ENCODE measurements at places on chromosomes 2 and 18.

DNA sequence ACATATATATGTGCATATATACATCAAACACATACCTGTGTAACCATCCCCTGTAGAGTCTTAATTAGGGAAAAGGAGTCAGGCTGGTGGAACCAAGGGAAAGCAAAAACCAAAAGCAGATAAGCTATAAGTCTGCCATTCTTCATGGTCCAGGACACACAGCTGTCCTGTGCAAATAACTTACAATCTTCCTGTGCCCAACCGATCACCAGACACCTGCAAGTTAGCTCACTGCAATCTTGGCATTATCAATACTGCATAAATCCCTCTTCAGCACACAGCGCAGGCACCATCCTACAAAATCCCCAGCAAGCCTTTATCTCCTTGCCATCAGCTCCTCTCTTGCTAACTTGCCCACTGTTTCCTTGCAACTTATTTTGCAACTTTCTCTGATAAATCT lies 60.8 kb upstream of the DYNAP start:
- DNase-seq, result no peak

GRCh38 chr2:172168917-172169346 lies 66.2 kb upstream of the DLX2 start:
- no peak for DNase-seq

DNA sequence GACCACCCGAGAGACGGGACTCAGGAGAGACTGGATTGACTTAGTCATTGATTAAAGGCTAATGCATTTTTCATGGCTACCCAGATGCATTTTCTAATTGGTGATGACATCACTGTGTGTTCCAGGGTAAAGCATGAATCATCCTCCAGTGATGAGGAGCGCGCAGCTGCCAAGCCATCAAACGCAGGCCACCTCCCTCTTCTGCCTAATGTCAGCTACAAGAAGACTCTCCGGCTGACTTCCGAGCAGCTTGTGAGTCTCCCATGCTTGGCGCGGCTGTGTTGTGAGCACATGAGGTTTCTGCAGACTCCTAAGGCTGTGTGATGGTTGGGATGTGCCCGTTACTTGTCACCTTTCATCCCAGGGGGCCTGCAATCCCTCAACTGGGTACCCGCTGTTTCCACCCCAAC lies 56.4 kb downstream of the LPIN1 start:
- DNase-seq, result no peak

GRCh38 chr18:54357082-54357659 lies 487 bp downstream of the STARD6 start:
- peak; percentile 11 for DNase-seq

GRCh38 chr2:168686452-168687191 lies 115.8 kb upstream of the NOSTRIN start:
- peak; percentile 24 for DNase-seq

- DNase-seq, result no peak
Observed at GRCh38 chr2:28359222-28360057, 33.2 kb upstream of the FOSL2 start.

GRCh38 chr2:61425605-61426155 lies 45.2 kb downstream of the USP34 start:
- no peak for DNase-seq

- no peak for DNase-seq
Observed at GRCh38 chr2:96882230-96882629, 12.3 kb upstream of the SEMA4C start.

DNA sequence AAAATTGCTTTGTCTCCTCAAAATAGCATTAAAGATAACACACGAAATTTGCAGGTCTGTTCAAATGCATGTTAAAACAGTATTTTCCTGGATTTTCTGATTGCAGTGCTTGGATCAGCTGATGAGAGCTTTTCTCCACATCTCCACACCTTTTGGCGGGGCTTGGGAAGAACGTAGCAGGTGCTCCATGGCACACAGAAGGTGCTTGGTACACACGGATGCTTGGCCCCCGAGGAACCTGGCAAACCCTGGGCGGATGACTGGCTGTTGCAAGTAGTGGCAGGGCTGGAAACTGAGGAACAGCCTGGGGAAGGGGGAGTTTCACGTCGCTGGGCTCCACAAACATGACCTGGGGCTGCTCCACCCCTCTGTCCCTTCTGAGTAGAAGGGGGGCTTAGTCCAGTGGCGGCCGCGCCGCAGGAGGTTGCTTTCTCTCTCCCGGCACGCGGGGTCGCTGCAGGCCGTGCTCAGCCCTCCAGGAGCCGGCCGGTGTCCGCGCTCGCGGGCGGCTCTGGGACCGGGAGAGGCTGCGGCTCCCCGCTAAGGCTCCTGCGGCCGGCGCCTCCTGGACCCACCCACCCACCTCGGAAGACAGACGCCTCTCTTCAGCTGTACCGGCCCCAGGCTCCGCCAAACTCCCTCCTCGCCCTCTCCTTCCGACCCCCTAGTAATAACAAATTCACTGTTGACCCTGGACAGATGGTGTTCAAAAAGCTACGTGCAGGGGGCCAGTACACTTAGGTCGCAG lies 69.3 kb downstream of the MARCO start:
- DNase-seq, result no peak

- DNase-seq, result no peak
Observed at GRCh38 chr2:220887271-220887870, 684.7 kb downstream of the EPHA4 start.

GRCh38 chr2:144430722-144431391 lies 89.1 kb downstream of the ZEB2 start:
- DNase-seq, result no peak

GRCh38 chr2:139819273-139819796 lies 1039.1 kb upstream of the NXPH2 start:
- DNase-seq, result no peak

DNA sequence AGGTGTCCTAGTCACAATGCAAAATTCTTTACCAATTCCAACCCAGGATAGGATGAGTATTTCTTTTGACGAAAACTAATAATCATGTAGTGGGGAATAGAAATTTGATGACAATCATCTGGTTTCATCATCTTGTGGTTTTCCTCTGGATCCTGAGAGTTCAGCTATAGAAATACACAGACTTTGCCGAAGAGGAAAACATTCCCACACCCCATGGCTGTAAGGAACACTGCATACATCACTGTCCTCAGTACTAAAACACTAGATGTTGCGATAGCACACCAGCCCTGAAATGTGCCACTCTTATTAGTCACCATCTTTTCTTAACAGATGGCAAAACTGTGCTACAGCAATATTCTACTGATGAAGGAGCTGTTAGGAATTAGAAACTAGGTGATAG lies 29.4 kb downstream of the CERKL start:
- no peak for DNase-seq

- no peak for DNase-seq
Observed at GRCh38 chr18:50982802-50983179, 15.0 kb downstream of the ELAC1 start.
